ENCODE measurements at places on chromosomes 5 and 9. TPM values are rescaled to one million over a fixed set of nuclear protein-coding genes. Genes with fewer than 3 reads are reported as not detected.

DNA sequence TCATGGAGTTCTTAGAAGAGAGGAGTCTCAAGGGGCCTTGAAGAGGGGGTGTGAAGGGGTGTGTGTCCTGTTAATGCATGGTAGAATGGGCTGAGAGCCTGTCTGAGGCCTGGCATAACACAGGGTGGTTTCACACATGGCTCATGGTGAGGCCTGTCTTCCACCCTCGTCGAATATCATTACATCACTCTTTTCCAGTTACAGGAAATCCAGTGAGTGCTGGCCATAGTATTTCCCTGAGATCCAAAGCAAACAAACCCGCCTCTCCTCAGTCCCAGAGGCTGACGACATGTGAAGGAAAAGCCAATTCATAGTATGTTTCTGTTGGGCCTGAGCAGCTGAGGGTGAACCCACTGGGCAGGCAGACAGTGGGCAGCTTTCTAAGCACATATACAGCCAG, 159.4 kb upstream of the NR3C1 start:
- no peaks in the 10 kb centered on the region for H3K36me3 ChIP-seq
- no peak overlapping the region for H3K27ac ChIP-seq
- H3K4me1 ChIP-seq, result peaks cover 23% of the 10 kb centered on the region
- DNase-seq, result peak; percentile 21
- H3K4me3 ChIP-seq, result no peak overlapping the region

- no peaks in the 10 kb centered on the region for H3K4me1 ChIP-seq
- DNase-seq, result no peak
- no peaks in the 10 kb centered on the region for H3K36me3 ChIP-seq
- no peak within 1 kb of the TSS for H3K4me3 ChIP-seq
- no peaks in the 10 kb centered on the region for H3K27me3 ChIP-seq
These were observed at the start of gene PCDHB7 for GRCh38 chr5:141172381-141173204. TSS of gene PCDHB7 (plus strand) at chr5:141172644. CDS start at chr5:141172836, 192 bp downstream.

GRCh38 chr9:117643288-117643654, 60.9 kb upstream of the TLR4 start:
- H3K27me3 ChIP-seq, result no peaks in the 10 kb centered on the region
- H3K4me1 ChIP-seq, result peaks cover 14% of the 10 kb centered on the region

GRCh38 chr5:136249678-136250266, 56.8 kb upstream of the SMIM32 start:
- peak; percentile 68 for DNase-seq
- H3K27me3 ChIP-seq, result no peaks in the 10 kb centered on the region
- no peaks in the 10 kb centered on the region for H3K4me1 ChIP-seq
- H3K27ac ChIP-seq, result no peak overlapping the region
- no peak overlapping the region for H3K4me3 ChIP-seq

GRCh38 chr5:93346301-93346700, 234.7 kb downstream of the NR2F1-AS1 start:
- H3K36me3 ChIP-seq, result no peaks in the 10 kb centered on the region
- no peak overlapping the region for H3K4me3 ChIP-seq
- no peak overlapping the region for H3K27ac ChIP-seq
- H3K4me1 ChIP-seq, result no peaks in the 10 kb centered on the region
- DNase-seq, result no peak

DNA sequence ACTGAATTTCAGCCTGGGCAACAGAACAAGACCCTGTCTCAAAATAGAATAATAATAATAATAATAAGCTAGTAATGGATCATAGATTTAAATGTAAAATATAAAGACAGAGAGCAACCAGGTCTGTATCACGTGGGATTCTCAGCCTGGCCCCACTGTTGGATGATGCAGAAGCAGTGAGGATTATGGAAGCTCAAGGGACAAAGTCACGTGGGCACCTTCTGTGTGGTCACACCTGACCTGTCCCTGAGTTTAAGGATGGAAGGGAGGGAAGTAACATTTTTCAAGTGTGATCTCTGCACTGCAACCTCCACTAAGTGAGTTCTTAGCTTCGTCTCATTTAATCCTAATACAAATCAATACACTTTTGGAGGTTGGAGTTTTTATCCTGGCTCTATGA, 212.5 kb upstream of the IER5L start:
- H3K27me3 ChIP-seq, result no peaks in the 10 kb centered on the region
- no peak for DNase-seq
- H3K4me1 ChIP-seq, result no peaks in the 10 kb centered on the region
- no peak overlapping the region for H3K4me3 ChIP-seq

GRCh38 chr5:125151150-125151900, 404.9 kb upstream of the ZNF608 start:
- no peaks in the 10 kb centered on the region for H3K27me3 ChIP-seq
- no peak overlapping the region for H3K27ac ChIP-seq

- DNase-seq, result no peak
- H3K36me3 ChIP-seq, result no peaks in the 10 kb centered on the region
- no peaks in the 10 kb centered on the region for H3K27me3 ChIP-seq
- no peaks in the 10 kb centered on the region for H3K4me1 ChIP-seq
- H3K4me3 ChIP-seq, result no peak overlapping the region
These were observed 132.8 kb downstream of the MCTP1 start for GRCh38 chr5:95152131-95152530.

DNA sequence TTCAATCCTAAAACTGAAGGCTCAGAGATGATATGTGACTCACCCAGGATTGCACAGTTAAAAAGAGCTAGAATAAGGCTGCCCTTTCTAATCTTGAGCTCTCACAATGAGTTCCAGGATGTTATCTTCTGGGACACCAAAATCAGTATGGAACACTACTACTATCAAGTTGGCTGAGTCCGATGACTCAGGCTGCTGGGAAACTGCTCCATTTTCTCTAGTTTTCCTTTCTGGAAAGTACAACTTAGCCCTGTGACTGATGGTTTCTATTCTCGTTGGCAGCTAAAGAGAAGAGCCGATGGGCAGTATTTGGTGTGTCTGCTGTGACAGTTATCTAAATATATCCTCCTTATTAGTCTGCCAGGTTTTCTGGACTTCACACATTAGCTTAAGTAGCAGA, 37.9 kb upstream of the DPYSL3 start:
- H3K36me3 ChIP-seq, result no peaks in the 10 kb centered on the region
- no peak for DNase-seq
- no peak overlapping the region for H3K4me3 ChIP-seq
- H3K27ac ChIP-seq, result no peak overlapping the region
- no peaks in the 10 kb centered on the region for H3K4me1 ChIP-seq
- no peaks in the 10 kb centered on the region for H3K27me3 ChIP-seq

DNA sequence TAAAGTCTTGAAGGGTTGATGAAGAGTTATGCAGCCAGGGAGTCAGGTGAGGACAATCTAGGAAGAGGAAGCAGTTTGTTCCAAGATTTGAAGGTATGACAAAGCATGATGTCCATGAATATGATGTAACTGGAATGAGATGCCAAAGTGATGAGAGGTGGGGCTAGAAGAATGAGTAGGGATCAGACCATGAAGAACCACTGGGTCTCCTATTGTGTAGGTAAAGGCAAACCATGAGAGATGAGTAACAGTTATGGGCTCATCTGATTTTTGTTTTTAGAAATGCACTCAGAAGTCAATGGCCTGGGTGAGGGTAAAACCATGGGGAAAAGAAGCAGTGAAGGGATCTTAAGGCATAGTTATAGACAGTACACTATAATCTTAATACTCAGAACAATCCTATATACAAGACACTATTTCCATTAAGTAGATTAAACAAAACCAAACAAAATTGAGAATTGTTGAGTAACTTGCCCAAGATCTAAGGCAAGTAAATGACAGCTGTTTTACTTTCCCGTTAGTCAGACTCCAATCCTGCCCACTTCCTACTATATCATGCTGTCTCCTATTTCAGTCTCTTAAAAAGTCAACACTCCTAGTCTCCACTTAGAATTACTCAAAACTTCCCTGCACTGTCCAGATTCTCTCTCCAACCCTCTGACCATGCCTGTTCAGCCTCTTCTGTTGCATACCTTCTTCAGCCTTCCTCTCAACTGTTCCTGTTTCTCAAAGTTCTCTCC, 393.8 kb upstream of the MEF2C start:
- no peak overlapping the region for H3K27ac ChIP-seq
- H3K36me3 ChIP-seq, result no peaks in the 10 kb centered on the region
- no peak for DNase-seq
- H3K4me1 ChIP-seq, result no peaks in the 10 kb centered on the region

DNA sequence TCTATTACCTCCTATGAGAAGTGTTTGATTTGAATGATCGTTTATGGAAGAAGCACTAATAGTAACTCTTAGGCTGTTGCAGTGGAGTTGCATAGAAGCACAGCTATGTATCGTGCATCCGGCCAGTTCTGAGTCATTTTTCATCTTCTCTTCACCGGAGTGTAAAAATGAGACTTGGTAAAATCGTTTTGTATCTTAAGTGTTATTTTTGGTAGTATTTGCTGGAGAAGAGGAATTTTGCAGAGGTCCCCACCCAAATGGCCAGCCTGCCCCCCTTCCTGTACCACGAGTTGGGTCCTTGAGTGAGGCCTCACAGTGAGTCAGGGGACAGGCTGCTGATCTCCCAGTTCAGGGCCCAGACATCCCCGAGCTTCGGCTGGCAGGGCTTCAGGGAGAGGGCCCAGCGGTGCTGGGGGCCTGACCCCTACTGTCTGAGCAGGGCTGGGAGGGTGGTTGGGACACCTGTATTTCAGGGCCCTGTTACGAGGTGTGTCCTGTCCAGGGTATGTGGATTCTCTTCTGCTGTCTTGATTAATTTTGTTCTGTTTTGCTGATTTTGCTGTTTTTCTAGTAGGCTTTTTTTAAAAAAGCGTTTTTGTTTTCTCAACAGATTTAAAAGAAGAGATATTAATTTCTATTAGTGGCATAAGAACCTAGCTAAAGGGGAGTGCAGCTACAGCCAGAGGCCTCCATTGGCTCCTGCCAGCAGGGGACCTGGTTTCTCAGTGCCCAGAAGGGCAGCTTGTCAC, 210.8 kb downstream of the TRIO start:
- H3K4me3 ChIP-seq, result no peak overlapping the region
- no peaks in the 10 kb centered on the region for H3K36me3 ChIP-seq
- no peaks in the 10 kb centered on the region for H3K27me3 ChIP-seq
- no peak for DNase-seq
- H3K4me1 ChIP-seq, result no peaks in the 10 kb centered on the region

DNA sequence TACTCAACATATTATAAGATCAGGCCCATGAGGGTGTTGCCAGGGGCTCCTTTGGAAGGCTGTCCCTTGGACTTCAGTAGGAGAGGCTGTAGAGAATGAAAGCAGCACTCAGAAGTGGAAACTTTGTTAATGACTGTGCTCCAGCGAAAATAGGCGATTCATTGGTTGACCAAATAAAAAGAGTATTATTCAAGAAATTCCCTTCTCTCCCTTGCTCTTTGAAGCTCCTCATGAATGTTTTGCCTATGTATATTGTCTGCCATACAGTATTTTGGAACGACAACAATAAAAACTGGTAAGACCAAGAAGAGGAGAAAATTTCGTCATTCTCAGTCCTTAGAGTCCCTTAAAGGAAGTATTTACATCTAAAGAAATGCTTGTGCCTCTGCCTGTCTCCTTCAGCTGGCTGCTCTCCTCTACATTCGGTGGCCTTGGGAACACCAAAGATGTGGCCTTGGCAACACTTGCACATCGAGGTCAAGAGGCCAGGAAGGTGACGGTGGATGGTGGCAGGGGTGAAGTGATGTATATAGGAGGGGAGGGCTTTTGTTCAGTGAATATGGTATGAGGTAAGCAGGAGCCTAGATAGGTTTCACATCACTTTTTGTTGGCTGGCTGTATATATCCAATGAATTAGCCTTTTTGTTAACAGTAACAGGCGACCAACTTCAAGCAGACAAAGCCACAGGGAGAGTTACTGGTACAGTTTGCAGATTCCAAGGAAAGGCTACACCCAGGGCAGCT, 95.0 kb upstream of the ACTBL2 start:
- H3K36me3 ChIP-seq, result no peaks in the 10 kb centered on the region
- DNase-seq, result no peak
- H3K27ac ChIP-seq, result no peak overlapping the region
- H3K27me3 ChIP-seq, result no peaks in the 10 kb centered on the region
- no peak overlapping the region for H3K4me3 ChIP-seq
- no peaks in the 10 kb centered on the region for H3K4me1 ChIP-seq

- DNase-seq, result no peak
- no peaks in the 10 kb centered on the region for H3K27me3 ChIP-seq
- H3K36me3 ChIP-seq, result no peaks in the 10 kb centered on the region
- no peak overlapping the region for H3K27ac ChIP-seq
These were observed 10.8 kb upstream of the ADRA1B start for GRCh38 chr5:159905496-159905895.

- H3K4me1 ChIP-seq, result no peaks in the 10 kb centered on the region
- no peak for DNase-seq
- H3K27me3 ChIP-seq, result no peaks in the 10 kb centered on the region
- no peaks in the 10 kb centered on the region for H3K36me3 ChIP-seq
These were observed 235.3 kb upstream of the HAPLN1 start for GRCh38 chr5:83955916-83956315.

DNA sequence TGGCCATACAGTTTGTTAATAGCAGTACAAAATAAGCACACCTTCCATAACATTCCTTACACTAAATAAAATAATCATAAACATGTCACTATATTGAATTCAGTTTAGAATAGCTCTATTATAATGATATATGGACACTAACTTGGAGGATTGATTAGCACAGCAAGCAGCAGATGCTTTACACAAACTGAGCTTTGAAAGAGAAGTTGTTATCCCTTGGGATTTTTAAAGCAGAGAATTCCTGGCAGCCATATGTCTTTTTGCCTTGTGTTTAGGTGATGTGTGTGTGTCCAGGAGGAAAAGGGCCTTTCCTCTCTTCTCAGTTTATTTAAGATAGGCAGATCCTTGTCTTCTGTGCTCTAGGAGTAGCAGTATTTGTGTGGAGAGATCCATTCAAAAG, 232.2 kb upstream of the GRIN3A start:
- H3K27ac ChIP-seq, result no peak overlapping the region
- no peak overlapping the region for H3K4me3 ChIP-seq
- H3K36me3 ChIP-seq, result no peaks in the 10 kb centered on the region
- H3K4me1 ChIP-seq, result no peaks in the 10 kb centered on the region
- H3K27me3 ChIP-seq, result no peaks in the 10 kb centered on the region

DNA sequence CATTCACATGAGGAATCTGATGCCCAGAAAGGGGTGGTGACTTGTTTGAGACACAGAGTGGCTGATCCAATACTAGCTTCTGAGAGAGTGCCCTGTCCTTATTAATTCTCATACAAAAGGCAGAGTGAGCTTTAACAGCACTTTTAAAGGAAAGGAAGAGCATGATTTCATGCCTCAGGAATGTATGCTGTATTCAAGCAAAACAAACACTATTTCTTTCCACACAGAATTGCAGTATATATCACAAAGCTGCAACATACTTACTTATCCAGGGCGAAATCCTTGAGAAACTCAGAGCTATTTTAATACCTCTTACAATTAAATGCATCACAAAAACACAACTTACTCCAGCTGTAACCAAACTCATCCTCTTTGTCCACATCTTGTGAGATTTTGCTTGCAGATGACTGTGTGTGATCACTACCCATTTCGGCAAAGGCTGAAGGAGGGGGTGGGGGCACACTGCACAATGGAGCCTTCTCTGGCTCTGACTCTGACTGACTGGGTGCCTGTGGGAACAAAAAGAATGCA, 139.8 kb downstream of the MPDZ start:
- no peaks in the 10 kb centered on the region for H3K36me3 ChIP-seq
- H3K27ac ChIP-seq, result no peak overlapping the region
- DNase-seq, result no peak
- H3K4me1 ChIP-seq, result no peaks in the 10 kb centered on the region
- no peaks in the 10 kb centered on the region for H3K27me3 ChIP-seq

Gene TRAF1
- 4.4 TPM for total RNA-seq

Gene PCDH12
- 1.6 TPM for total RNA-seq

Gene CCDC180
- 5.2 TPM for total RNA-seq

Gene RASGRF2
- 3.6 TPM for total RNA-seq

Gene RXFP3
- not detected for total RNA-seq

Gene NOXA1
- total RNA-seq, result 7.3 TPM

Gene TEX48
- total RNA-seq, result not detected

Gene TLX3
- total RNA-seq, result not detected

Gene GARIN3
- total RNA-seq, result not detected

Gene JAKMIP2
- total RNA-seq, result 1.3 TPM
